Left lung (tissue), 14 donors: ENCODE measurements at places on chromosomes 7 and 10. TPM values are rescaled to one million over a fixed set of nuclear protein-coding genes. Genes with fewer than 3 reads are reported as not detected.

IL6 gene
- 2.1 TPM for total RNA-seq

DNA sequence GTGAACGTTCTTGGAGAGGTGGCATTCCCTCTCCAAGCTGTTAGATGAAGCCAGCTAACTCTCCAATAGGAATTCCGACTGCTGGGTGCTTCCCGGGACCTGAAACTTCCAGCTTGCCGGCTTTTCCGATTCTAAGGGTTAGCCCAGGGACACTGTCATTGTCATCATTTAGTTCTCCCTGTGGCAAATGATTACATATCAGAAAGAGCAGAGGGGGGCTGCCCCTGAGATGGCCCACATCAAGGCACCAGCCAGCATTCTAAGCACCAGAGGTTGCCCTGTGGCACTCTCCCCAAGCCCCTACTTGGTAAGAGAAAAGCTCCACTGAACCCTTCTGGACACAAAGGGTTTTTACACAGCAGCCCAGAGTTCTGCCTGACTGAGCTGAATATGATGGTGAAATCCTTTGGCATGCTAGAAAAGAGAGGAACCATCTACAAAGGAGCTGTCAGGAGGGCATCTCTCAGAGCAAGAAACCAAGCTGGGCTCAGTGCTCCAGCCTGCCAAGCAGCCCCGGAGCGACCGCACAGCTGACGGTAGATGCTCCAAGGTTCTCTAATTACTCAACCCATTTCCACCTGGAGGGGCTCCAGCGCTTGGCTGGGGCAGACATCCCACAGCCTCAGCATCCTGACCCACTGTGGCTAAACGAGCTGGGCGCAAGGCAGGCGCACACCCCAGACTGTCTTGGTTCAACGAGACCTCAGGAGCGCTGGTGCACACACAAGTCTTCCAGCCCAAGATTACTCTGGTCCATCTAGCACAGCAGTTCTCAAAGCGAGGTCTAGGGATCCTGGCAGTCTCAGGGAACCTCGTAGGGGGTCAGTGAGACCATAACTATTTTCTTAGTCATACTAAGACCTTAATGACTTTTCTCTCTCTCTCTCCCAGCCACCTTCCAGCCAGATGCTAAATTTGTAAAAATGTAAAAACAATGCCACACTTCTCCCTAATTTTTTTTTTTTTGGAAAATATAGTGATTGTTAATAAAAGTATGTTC, 160.5 kb downstream of the GFRA1 start:
- no peaks in the 10 kb centered on the region for H3K36me3 ChIP-seq
- no peaks in the 10 kb centered on the region for H3K27me3 ChIP-seq
- DNase-seq, result no peak
- H3K4me3 ChIP-seq, result no peak overlapping the region
- H3K27ac ChIP-seq, result no peak overlapping the region

HIPK2 gene
- 42.8 TPM for total RNA-seq

GRCh38 chr7:77338883-77339629, 77.1 kb downstream of the GSAP start:
- no peaks in the 10 kb centered on the region for H3K27me3 ChIP-seq
- peaks cover 8% of the 10 kb centered on the region for H3K4me1 ChIP-seq
- no peak overlapping the region for H3K4me3 ChIP-seq
- peak overlapping the region; percentile 74 for H3K27ac ChIP-seq

GRCh38 chr10:69918036-69918435, 116.3 kb downstream of the COL13A1 start:
- H3K4me1 ChIP-seq, result no peaks in the 10 kb centered on the region
- peaks cover 21% of the 10 kb centered on the region for H3K27me3 ChIP-seq
- no peak for DNase-seq
- H3K36me3 ChIP-seq, result no peaks in the 10 kb centered on the region
- no peak overlapping the region for H3K4me3 ChIP-seq

DNA sequence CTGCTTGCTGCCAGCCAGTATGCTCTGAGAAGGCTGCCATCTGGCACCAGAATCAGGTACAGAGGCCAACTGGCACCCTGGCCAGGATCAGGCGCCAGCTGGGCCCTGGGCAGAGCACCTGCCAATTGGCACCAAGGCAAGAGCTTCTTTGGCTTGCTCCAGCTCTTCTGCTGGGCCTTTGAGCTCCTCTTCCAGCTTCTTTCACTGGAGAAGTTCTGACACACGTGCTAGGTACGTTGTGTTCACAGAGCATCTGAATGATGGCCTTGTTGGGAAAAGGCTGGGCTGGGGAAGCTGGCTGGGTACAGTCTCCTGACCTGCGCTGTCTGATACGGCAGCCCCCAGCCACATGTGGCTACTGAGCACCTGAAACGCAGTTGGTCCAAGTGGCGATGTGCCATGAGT, 31.7 kb upstream of the OPALIN start:
- no peak for DNase-seq
- peaks cover 12% of the 10 kb centered on the region for H3K27me3 ChIP-seq
- no peaks in the 10 kb centered on the region for H3K36me3 ChIP-seq

DNA sequence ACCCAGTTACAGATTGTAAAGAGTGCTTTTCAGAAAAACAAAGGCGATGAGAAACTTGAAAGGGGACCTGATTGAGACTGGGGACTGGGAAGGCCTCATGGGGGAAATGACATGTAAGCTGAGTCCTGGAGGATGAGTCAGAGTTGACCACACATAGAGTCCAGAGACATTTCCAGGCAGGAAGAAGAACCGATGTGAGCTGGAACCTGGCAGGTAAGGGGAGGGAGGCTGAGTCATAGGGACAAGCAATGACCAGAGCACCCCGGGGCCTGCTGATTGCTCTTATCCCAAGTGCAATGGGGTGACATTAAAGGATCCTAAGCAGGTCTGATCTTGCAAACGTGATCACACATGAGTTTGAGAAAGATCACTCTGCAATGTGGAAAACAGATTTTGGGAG, 11.7 kb downstream of the TLL2 start:
- DNase-seq, result no peak
- no peak overlapping the region for H3K4me3 ChIP-seq
- no peaks in the 10 kb centered on the region for H3K4me1 ChIP-seq
- peaks cover 41% of the 10 kb centered on the region for H3K27me3 ChIP-seq
- no peaks in the 10 kb centered on the region for H3K36me3 ChIP-seq

- no peak overlapping the region for H3K4me3 ChIP-seq
- no peaks in the 10 kb centered on the region for H3K4me1 ChIP-seq
- DNase-seq, result no peak
- no peak overlapping the region for H3K27ac ChIP-seq
- no peaks in the 10 kb centered on the region for H3K36me3 ChIP-seq
- H3K27me3 ChIP-seq, result no peaks in the 10 kb centered on the region
Measured at GRCh38 chr10:33974976-33975478, 640.6 kb upstream of the NRP1 start.

DNA sequence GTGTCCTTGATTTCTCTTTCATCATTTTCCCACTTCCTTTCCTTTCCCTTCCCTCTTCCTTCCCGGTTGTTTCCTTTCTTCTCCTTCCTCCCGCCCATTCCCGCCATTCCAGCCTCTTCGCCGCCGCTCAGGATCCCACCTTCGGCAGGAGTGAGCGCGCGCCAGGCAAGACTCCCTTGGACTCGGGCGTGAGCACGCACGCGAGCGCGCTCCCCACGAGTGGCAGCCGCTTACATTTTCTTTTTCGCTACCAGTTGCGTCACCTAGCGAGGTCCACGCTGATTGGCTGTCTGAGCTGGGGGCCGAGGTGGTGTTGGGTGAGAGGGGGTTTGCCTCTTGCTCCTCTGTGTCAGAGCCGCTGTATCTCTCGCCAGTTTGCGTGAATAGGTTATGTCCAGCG, 11.8 kb downstream of the ZAN start:
- no peaks in the 10 kb centered on the region for H3K27me3 ChIP-seq
- H3K4me1 ChIP-seq, result no peaks in the 10 kb centered on the region
- no peaks in the 10 kb centered on the region for H3K36me3 ChIP-seq
- no peak overlapping the region for H3K4me3 ChIP-seq

FXYD4 gene
- 1.0 TPM for total RNA-seq

DNA sequence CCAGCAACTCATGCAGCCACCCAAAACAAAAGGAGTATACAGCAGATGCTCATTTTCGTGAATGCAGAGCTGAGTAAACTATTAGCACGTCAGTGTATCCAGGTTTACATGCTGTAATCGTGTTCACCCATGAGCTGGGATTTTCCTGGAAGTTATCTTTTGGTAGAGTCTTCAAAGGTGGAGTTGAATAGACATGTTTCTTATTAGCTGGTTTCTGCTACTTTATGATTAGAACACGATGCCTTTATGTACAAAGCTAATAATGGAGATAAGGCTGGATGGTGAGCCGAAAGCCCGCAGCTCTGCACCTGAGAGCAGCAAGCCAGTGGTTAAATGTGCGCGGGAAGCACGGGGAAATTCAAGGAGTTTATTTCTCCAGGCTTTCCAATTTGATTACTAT, 123.8 kb downstream of the ADARB2 start:
- no peaks in the 10 kb centered on the region for H3K4me1 ChIP-seq
- no peaks in the 10 kb centered on the region for H3K36me3 ChIP-seq
- H3K4me3 ChIP-seq, result no peak overlapping the region
- peaks cover 71% of the 10 kb centered on the region for H3K27me3 ChIP-seq
- H3K27ac ChIP-seq, result no peak overlapping the region

DNA sequence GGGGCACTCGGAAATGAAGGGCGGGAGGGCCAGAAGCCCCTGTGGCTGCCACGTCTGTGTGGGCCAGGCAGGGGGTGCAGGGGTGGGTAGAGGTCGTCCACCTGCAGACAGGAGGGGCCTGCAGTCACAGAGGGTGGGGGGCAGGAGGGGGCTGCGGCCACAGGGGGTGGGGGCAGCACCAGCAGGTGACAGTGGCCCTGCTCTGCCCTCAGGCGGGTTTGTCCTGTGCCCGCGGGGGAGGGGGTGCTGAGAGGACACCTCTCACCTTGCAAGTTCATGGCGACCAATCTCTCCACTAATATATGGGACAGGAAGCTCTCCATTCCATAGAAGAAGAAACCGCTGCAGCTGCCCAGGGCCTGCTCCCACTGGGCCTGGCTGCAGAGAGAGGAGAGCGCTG, 26.6 kb upstream of the NKX6-2 start:
- H3K4me3 ChIP-seq, result no peak overlapping the region
- H3K36me3 ChIP-seq, result no peaks in the 10 kb centered on the region
- H3K27ac ChIP-seq, result no peak overlapping the region
- H3K4me1 ChIP-seq, result no peaks in the 10 kb centered on the region
- peaks cover 97% of the 10 kb centered on the region for H3K27me3 ChIP-seq

COL26A1 gene
- 0.76 TPM for total RNA-seq

GPR141 gene
- 2.6 TPM for total RNA-seq

SFRP5 gene
- 0.24 TPM for total RNA-seq

GRCh38 chr7:38311329-38311937, 38.0 kb upstream of the TARP start:
- H3K4me1 ChIP-seq, result no peaks in the 10 kb centered on the region
- peak overlapping the region; percentile 78 for H3K27ac ChIP-seq
- DNase-seq, result peak; percentile 93
- H3K27me3 ChIP-seq, result no peaks in the 10 kb centered on the region
- H3K4me3 ChIP-seq, result peak overlapping the region; percentile 46

GRCh38 chr10:77448226-77448625, 189.4 kb downstream of the KCNMA1 start:
- H3K4me3 ChIP-seq, result no peak overlapping the region
- H3K4me1 ChIP-seq, result no peaks in the 10 kb centered on the region
- no peak overlapping the region for H3K27ac ChIP-seq
- no peaks in the 10 kb centered on the region for H3K36me3 ChIP-seq
- DNase-seq, result no peak
- no peaks in the 10 kb centered on the region for H3K27me3 ChIP-seq

DNA sequence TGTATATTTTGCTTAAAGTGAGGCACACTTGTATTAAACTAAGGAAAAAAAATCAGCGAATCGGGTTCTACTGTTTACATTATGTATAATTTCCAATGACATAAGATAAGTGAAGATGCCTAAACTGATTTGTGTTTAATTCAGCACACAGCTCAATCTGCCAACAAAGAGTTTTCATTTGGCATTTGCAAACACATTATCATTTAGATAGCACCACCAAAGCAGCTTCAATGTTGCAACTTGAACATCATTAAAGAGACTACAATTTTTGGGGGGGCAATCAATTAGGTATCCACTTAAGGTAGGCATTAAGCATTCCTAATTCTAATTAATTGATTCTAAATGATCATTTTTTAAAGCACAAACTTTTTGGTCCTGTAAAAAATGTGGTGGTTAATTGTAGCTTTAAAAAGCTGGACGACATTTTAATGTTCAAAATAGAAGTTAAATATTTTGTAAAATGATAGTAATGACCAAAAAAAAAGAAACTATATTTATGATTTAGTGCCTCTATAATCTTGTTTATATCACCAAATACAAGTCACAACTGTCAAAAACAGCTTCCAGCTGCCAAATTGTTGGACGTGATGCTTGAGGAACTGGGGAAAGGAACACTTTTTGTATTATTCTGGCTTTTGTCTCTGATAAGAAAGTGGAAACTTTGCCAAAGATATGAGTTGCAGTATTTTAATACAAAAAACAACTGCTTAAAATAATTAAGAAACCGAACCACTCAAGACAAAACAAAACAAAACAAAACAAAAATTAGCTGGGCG, 57.1 kb downstream of the CYCS start:
- H3K4me3 ChIP-seq, result no peak overlapping the region
- DNase-seq, result no peak
- peaks cover 4% of the 10 kb centered on the region for H3K4me1 ChIP-seq
- H3K36me3 ChIP-seq, result no peaks in the 10 kb centered on the region
- H3K27ac ChIP-seq, result no peak overlapping the region

DNA sequence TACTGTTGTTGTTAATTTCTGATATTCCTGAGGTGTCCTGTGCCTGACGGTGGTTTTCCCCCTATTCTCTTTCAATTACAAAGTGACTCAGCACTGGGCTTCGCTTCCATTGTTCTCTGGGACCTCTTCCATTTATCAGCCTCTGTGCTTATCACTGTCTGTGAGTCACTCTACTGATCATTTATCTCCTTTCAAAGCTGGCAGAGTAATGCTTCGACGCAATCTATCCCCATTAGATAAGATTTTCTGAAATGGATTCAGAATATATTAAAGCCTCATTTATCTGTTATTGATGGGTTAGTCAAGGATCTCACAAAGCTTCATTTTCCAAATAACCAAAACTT, 679.2 kb downstream of the SDK1 start:
- no peaks in the 10 kb centered on the region for H3K36me3 ChIP-seq
- H3K27me3 ChIP-seq, result no peaks in the 10 kb centered on the region
- no peak overlapping the region for H3K4me3 ChIP-seq
- H3K4me1 ChIP-seq, result no peaks in the 10 kb centered on the region
- DNase-seq, result no peak

HYAL4 gene
- total RNA-seq, result not detected

STEAP1B gene
- total RNA-seq, result 1.3 TPM

DNA sequence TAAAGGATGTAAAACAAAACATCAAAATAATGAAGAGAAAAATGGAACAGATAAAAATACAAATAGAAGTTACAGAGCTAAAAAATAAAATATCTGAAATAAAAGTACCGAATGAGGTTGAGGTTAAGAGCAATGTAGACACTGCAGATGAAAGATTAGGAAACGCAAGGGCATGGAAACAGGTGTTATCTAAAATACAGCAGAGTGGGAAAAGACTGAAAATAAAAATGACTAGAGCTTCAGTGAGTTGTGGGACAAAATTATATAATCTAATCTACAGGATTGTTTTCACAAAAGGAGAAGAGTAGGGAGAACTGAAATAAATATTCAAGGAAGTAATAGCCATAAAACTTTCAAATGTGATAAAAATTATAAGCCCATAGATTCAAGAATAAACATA, 123.8 kb downstream of the PTEN start:
- H3K36me3 ChIP-seq, result no peaks in the 10 kb centered on the region
- H3K4me1 ChIP-seq, result no peaks in the 10 kb centered on the region
- H3K27ac ChIP-seq, result no peak overlapping the region

FOXK1 gene
- 25.0 TPM for total RNA-seq

LRRC18 gene
- total RNA-seq, result 0.50 TPM

CYP51A1 gene
- 271 TPM for total RNA-seq

- DNase-seq, result no peak
- no peak overlapping the region for H3K4me3 ChIP-seq
- H3K4me1 ChIP-seq, result no peaks in the 10 kb centered on the region
- H3K36me3 ChIP-seq, result no peaks in the 10 kb centered on the region
- H3K27me3 ChIP-seq, result no peaks in the 10 kb centered on the region
- H3K27ac ChIP-seq, result no peak overlapping the region
Measured at GRCh38 chr10:82190432-82191260, 315.7 kb downstream of the NRG3 start.

GRB10 gene
- 41.1 TPM for total RNA-seq
